Liver (tissue), 10 donors: ENCODE measurements at places on chromosomes 12 and 14.

DNA sequence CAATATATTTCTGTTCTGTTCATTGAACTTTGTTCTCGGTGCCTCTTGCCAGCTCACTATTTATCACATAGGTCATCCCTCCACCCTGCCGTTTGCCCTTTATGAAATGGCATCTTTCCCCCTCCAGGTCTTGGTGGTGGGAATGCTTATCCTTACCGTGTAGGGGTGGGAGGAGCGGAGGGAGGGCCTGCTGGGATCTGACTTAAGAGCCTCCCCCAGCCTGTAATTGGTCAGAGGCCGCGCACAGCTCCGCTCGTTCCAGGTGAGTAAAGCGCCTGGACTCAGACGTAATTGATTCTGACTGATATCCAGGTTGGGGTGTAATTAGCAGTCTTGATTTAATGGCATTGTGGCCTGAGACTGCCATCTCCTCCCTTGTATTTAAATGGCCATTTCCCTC is 185.3 kb downstream of the TSPAN9 start:
- DNase-seq, result no peak

DNA sequence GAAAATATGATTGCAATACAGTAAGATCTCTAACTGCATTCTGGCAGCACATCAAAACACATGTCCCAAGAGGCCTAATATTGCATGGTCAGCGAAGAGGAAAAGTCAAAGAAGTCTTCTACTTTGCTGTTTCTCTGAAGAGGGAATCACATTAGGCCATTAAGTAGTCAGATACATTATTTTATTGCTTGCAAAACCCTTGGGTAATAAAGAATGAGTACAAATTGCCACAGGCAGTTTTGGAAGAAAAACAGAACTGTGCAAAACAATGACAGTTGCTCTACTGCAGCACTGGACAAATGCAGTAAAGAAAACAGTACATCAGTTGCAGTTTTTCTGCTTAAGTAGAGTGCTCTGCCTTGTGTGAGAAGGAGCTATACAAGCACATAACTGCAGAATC is 211.9 kb downstream of the MED13L start:
- DNase-seq, result no peak

DNA sequence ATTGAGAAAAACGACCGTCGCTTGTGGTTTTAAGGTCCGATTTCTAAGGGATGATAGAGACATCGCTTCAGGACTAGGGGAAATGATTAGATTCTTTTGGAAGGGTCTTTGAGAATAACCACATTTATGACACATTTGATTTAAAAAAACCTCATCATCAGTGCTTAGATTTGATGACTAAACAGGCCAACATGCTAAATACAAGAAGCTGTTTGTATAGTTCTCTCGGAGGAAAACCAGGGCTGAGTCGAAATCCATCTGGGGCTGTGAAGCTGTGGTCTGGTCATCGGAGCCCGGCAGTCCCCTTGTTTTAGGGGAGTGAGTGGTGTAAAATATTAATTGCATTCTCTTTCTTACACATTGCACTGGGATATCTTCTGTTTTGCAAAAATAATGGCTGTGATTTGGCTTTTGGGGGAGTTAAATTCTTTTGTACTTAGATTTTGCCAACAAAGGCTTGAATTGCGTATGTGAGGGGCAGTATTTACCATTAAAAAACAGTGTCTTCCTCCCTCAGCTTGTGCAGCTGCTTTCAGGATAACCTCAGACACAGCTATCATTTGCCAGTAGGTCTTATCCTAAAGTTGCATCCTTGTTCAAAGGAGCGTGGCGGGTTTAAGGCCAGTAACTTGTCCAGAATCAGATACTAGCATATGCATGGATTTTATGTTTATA is 550 bp downstream of the GNG2 start:
- no peak for DNase-seq

DNA sequence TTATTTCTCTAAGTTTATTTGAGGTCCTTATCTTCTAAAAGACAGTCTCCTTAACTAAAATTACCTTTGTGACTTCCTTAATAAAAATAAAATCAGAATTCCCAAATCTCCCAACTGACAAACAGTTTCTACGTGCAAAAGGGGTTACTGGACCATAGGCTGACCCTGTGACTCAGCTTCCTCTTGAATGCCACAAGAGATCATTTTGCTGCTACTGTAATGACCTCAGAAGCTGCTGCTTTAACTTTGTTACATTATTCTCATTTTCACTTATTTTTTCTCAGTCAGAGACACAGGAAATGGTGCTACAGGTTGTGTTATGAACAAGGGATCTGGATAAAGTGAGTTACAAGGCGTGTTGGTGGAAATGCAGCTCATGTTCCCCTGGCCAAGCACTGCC is 132.2 kb upstream of the TMTC2 start:
- DNase-seq, result no peak
